PC-9 (cell line): ENCODE measurements at places on chromosomes 5 and 9. TPM values are rescaled to one million over a fixed set of nuclear protein-coding genes. Genes with fewer than 3 reads are reported as not detected.

DNA sequence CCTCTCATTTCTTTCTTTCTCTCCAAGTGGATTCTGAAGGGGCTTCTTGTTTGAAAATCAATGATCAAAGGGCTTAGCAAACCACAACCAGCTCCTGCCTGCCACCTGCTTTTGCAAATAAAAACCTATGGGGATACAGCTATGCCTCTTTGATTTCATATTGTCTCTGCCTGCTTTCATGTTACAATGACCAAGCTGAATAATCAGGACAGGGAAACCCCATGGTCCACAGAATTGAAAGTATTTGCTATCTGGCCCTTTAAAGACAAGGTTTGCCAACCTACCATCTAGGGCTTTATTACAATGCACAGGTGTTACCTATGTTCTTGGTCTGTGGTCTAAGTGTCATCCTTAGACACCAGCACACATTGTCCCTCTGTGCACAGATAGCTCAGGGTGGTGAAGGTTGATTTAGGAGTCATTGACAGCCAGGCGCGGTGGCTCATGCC lies 28.8 kb upstream of the PLIN2 start:
- no peak overlapping the region for H3K27ac ChIP-seq
- no peak overlapping the region for H3K4me3 ChIP-seq
- H3K36me3 ChIP-seq = no peaks in the 10 kb centered on the region

Gene LMX1B
- total RNA-seq = not detected in 2 replicates

Gene CATSPER3
- total RNA-seq = 0.57 and 0.68 TPM in 2 replicates

- 0 out of 2 replicates have a peak, but pooled peaks cover 6% of the 10 kb centered on the region for H3K4me1 ChIP-seq
- no peak overlapping the region for H3K4me3 ChIP-seq
- DNase-seq = no peak
- H3K27ac ChIP-seq = no peak overlapping the region
- H3K36me3 ChIP-seq = no peaks in the 10 kb centered on the region
These were observed 6.2 kb downstream of the CAMSAP1 start for GRCh38 chr9:135901031-135901758.

DNA sequence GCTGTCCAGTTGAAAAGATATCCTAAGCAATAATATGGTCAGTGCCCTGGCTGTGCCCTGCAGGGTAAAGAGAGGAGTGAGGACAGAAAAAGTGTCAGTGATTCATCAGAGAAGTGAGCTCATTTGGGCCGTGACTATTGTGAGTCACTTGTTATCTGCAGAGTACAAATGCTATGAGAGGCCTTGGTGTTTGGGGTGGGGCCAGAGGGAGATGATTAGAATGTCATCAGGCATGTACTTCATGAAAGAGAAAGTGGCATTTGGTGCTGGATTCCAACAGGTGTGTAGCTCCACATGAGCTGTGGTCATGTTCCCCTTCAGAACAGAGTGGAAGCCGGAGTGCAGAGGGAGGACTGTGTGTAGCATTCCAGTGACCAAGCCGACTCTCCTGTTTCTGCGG lies 174.1 kb downstream of the KDM4C start:
- no peak overlapping the region for H3K27ac ChIP-seq
- H3K27me3 ChIP-seq = no peaks in the 10 kb centered on the region
- no peak overlapping the region for H3K4me3 ChIP-seq
- no peaks in the 10 kb centered on the region for H3K36me3 ChIP-seq
- no peak for DNase-seq

DNA sequence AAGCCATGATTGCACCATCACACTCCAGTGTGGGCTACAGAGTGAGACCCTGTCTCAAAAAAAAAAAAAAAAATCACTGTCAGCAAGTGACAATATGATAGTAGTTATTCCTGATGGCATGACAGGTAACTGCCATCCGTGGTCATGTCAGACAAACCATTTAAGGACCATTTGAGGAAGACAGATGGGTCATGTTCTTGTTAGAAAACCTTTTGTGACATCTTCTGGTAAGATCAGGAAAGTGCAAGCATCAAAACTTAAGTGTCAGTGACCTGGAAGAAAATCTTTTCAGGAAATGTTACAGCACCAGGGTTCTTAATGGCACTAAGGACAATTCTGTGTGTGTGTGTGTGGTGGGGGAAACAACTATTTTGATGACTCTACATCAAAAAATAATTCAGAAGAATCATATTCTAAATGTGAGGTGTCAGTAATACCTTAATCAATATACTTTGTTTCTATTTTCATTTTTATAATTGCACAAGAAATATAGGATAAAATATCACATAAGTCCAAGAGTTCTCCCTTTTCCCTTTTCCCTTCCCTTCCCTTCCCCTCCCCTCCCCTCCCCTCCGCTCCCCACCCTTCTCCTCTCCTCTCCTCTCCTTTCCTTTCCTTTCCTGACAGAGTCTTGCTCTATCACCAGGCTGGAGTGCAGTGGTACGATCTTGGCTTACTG lies 17.8 kb downstream of the SLC38A9 start:
- no peak overlapping the region for H3K27ac ChIP-seq
- DNase-seq = no peak
- H3K4me3 ChIP-seq = no peak overlapping the region
- H3K27me3 ChIP-seq = no peaks in the 10 kb centered on the region
- no peaks in the 10 kb centered on the region for H3K4me1 ChIP-seq

- no peak overlapping the region for H3K27ac ChIP-seq
- DNase-seq = no peak
- no peaks in the 10 kb centered on the region for H3K36me3 ChIP-seq
- H3K27me3 ChIP-seq = peaks cover 82% of the 10 kb centered on the region
These were observed 9.8 kb downstream of the NTNG2 start for GRCh38 chr9:132171702-132172101.

Gene CDKN2B-AS1
- 11.6 and 12.5 TPM in 2 replicates for total RNA-seq

DNA sequence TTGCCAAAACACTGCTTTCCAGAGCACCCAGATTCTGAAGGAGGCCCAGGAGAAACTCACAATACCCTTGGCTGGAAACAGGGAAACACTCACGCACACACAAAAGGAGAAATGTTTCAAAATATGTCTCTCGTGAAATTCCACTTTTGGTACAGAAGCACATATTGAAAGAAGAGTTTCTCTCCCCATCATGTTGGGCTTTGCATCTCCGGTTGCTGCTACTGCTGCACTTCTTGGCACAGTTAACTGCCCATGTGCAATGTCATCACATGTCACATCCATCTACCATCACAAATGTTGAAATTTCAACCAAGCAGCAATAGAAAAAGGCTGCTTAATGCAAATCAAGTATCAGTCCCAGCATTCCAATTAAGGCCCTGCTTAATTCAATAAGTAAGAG lies 72.1 kb downstream of the ABCA1 start:
- DNase-seq = no peak
- H3K36me3 ChIP-seq = peaks cover 52% of the 10 kb centered on the region
- no peaks in the 10 kb centered on the region for H3K27me3 ChIP-seq
- peaks cover 65% of the 10 kb centered on the region for H3K4me1 ChIP-seq
- peak overlapping the region; percentile 25; the same call in 1 of the 2 replicates for H3K4me3 ChIP-seq

DNA sequence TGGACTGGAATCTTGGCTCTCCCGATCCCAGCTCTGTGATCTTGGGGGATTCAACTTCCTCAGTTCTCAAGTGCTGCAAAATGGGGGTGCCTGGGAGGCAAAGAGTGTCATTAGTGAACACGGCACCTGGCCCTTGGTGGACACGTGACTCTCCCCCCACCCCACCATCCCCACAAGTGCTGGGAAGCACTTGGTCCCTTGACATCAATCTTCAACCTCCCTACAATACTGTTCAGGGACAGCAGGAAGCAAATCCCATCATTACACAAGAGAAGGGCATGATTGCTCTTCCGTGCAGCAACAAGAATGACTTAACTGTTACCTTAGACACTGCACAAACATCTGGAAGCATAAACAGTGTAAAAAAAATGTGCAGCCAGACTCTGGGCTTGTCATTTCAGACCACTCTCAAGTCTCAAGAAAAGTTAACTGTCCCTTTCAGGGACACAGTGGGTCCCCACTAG lies 61.4 kb downstream of the PSMB7 start:
- H3K4me3 ChIP-seq = no peak overlapping the region
- H3K27ac ChIP-seq = no peak overlapping the region
- peaks cover 17% of the 10 kb centered on the region; the same call in 1 of the 2 replicates for H3K36me3 ChIP-seq

DNA sequence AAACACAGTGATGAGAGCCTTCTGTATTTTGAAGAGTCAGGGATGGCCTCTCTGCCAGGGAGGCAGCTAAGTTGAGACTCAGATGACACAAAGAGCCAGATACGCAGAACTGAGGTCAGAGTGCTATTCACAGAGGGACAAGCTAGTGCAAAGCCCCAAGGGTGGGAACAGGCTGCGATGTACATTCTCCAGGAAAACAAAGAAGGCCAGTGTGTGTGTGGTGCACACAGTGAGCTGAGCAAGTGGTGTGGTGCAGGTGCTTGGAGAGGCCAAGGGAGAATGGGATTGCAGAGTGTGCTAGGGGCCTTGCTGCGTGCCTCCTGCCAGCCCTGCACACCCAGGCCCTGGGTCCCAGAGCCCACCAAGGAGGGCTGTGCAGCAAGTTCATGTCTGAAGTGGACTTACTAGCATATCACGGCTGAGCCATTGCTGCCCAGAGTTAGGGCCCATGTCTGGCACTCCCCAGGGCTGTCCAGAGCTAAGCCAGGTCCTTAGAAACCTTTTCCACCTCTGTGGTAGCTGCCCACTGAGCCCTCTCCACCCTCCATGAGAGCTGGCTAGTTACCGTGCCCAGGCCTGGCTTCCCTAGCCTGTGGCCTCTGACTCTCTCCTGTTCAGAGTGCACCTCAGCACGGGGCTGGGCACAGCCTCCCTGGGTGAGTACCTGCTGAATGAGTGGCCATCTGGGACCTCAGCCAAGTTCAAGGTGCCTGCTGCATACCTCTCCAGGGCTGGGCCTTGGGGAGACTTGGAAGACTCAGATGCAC lies 9.3 kb downstream of the SLC25A48 start:
- no peak overlapping the region for H3K4me3 ChIP-seq
- no peak overlapping the region for H3K27ac ChIP-seq
- H3K4me1 ChIP-seq = no peaks in the 10 kb centered on the region; the same call in 1 of the 2 replicates
- peaks cover 30% of the 10 kb centered on the region for H3K27me3 ChIP-seq

- DNase-seq = no peak
- peaks cover 38% of the 10 kb centered on the region for H3K36me3 ChIP-seq
- H3K4me3 ChIP-seq = no peak overlapping the region
- no peaks in the 10 kb centered on the region for H3K4me1 ChIP-seq
- no peak overlapping the region for H3K27ac ChIP-seq
- H3K27me3 ChIP-seq = no peaks in the 10 kb centered on the region
These were observed 92.9 kb upstream of the OTULINL start for GRCh38 chr5:14488709-14489108.
